ENCODE measurements at places on chromosomes 4 and X. TPM values are rescaled to one million over a fixed set of nuclear protein-coding genes. Genes with fewer than 3 reads are reported as not detected.

Gene GJB1
- total RNA-seq, result 0.08 TPM

Gene PRDM8
- total RNA-seq, result 0.67 TPM

Gene EVC2
- 2.5 TPM for total RNA-seq

Gene ETDB
- total RNA-seq, result not detected

Gene PALLD
- 79.6 TPM for total RNA-seq
